Activated T-helper 9 cell treated with anti-CD3 and anti-CD28 coated beads, Interleukin-2, amount 50 U/mL, for 16 hours (primary cell): ENCODE measurements at places on chromosomes 7 and 10.

- no peak for DNase-seq
These were observed 428.8 kb downstream of the SH2D4B start for GRCh38 chr10:80966326-80966986.

GRCh38 chr10:76459016-76459730, 1027.7 kb downstream of the LRMDA start:
- DNase-seq: no peak

DNA sequence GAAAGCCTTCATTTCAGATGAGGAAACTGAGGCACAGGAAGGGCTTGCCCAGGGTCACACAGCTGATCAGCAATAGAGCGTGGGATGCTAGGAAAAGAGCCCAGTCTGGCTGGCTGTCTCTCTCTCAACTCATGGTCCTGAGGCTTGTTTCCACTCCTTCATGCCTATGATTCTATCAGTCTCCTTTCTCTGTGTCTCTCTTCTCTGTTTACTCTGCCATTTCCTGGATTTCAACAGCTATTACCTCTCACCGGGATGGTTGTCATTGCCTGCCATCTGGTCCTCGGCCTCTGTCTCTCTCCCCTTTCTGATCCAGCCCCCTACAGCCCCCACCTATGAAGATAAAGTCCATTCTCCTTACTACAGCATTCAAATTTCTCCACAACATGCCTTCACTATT, 93.3 kb upstream of the AGBL3 start:
- DNase-seq: no peak

- peak; percentile 4 for DNase-seq
These were observed 816 bp downstream of the DMTF1 start for GRCh38 chr7:87152897-87153641.

GRCh38 chr10:17488848-17489247, 34.5 kb upstream of the ST8SIA6 start:
- DNase-seq: no peak

- no peak for DNase-seq
These were observed 12.2 kb downstream of the ARPC1B start for GRCh38 chr7:99386584-99387238.

DNA sequence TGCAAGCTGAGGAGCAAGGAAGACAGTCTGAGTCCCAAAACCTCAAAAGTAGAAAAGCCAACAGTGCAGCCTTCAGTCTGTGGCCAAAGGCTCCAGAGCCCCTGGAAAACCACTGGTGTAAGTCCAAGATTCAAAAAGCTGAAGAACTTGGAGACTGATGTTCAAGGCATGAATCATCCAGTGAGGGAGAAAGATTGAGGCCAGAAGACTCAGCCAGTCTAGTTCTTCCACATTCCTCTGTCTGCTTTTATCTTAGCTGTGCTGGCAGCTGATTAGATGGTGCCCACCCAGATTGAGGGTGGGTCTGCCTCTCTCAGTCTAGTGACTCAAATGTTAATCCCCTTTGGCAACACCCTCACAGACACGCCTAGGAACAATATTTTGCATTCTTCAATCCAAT, 20.1 kb upstream of the MDFIC start:
- no peak for DNase-seq

DNA sequence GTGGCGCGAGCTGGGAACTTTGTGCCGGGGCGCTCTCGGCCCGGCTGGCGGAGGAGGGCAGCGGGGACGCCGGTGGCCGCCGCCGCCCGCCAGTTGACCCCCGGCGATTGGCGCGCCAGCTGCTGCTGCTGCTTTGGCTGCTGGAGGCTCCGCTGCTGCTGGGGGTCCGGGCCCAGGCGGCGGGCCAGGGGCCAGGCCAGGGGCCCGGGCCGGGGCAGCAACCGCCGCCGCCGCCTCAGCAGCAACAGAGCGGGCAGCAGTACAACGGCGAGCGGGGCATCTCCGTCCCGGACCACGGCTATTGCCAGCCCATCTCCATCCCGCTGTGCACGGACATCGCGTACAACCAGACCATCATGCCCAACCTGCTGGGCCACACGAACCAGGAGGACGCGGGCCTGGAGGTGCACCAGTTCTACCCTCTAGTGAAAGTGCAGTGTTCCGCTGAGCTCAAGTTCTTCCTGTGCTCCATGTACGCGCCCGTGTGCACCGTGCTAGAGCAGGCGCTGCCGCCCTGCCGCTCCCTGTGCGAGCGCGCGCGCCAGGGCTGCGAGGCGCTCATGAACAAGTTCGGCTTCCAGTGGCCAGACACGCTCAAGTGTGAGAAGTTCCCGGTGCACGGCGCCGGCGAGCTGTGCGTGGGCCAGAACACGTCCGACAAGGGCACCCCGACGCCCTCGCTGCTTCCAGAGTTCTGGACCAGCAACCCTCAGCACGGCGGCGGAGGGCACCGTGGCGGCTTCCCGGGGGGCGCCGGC, 870 bp downstream of the FZD1 start:
- DNase-seq: no peak

GRCh38 chr7:66747881-66748511, 7.5 kb downstream of the RABGEF1 start:
- no peak for DNase-seq

DNA sequence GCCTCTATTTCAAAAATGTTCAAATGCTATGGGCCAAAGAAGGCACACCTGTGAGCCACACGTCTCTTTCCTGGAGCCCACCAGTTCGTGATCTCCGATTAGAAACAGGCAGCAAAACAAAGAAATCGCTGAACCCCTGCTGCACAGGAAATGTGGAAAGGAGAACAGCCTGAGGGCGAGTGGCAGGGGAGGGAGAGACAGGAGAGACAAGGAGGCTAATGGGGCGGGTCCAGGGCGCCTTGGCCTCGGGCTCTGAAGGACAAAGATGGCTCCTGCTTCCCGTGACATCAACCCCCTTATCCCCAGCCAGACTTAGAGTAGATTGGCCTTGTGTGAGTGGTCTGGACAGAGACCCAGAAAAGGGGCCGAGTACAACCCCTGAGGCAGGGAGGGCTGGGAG, 62.4 kb upstream of the DOCK1 start:
- DNase-seq: no peak

GRCh38 chr7:37068902-37069301, 344.6 kb upstream of the AOAH start:
- no peak for DNase-seq

- no peak for DNase-seq
These were observed 22.8 kb upstream of the ARID5B start for GRCh38 chr10:61878740-61879068.

- DNase-seq: no peak
These were observed 6.1 kb downstream of the RAMP3 start for GRCh38 chr7:45163692-45164052.

DNA sequence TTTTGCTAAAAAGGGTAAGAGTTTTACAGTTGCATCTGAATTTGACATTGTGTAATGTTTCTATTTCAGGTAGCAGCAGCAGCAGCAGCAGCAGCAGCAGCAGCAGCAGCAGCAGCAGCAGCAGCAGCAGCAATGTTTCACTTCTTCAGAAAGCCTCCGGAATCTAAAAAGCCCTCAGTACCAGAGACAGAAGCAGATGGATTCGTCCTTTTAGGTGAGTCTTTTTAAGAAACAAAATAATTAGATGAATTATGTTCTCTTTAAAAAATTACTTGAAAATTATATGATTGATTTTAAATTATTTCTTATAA, 32.6 kb downstream of the UMAD1 start:
- DNase-seq: no peak

- no peak for DNase-seq
These were observed 436 bp downstream of the GNB2 start for GRCh38 chr7:100673942-100674410.

GRCh38 chr7:154167051-154167450, 114.9 kb downstream of the DPP6 start:
- no peak for DNase-seq

GRCh38 chr10:132173185-132173584, 13.6 kb upstream of the DPYSL4 start:
- no peak for DNase-seq

DNA sequence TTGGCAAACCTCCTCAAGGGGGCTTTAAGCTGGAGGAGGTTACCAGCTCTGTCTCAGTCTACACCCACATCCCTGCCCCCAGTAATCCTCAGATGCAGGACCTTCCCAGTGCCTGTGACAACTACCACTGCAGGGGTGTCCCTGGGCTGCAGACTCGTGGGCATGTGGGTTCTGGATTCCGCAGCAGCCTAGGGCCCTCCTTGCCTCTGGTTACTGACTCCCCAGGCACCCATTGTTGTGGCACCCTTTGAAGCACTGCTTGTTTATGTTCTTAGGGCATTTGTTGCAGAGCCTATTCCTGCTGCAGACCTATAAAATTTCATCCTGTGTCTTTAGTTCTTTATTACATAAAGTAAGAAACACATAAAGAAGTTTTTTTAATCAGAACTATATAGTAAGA, 51.1 kb upstream of the GJD4 start:
- DNase-seq: no peak

DNA sequence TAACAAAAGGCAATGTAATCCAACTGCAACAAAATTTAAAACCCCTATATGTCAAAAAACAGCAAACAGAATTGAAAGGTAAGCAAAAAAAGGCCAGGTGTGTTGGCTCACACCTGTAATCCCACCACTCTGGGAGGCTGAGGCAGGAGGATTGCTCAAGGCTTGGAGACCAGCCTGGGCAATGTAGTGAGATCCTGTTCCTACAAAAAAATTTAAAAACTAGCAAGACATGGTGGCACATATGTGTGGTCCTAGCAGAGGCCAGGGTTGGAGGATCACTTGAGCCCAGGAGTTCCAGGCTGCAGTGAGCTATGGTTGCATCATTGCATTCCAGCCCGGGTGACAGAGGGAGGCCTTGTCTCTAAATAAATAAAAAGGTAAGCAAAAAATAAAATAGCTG, 212.1 kb upstream of the KLF14 start:
- DNase-seq: no peak

- DNase-seq: no peak
These were observed 15.5 kb downstream of the SHTN1 start for GRCh38 chr10:116989439-116989838.

DNA sequence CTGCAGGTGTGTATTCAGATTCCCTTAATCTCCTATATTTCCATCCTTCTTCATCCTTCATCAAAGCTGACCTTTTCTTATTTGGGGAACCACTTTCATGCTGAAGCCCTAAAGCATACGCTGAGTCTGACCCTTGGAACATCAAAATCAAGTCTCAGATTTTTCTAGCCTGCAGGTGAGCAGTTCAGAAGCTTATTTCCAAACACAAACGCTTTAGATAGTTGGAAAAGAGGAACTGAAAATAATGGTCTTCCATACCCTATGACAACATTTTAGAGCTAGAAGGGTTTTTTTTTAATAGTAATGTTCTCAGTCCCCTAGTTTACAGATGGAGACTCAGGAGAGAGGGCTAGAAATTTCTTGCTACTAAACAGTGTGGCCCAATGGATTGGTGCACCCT, 1.6 kb upstream of the AGK start:
- no peak for DNase-seq
